ENCODE measurements at places on chromosomes 7 and 10.

DNA sequence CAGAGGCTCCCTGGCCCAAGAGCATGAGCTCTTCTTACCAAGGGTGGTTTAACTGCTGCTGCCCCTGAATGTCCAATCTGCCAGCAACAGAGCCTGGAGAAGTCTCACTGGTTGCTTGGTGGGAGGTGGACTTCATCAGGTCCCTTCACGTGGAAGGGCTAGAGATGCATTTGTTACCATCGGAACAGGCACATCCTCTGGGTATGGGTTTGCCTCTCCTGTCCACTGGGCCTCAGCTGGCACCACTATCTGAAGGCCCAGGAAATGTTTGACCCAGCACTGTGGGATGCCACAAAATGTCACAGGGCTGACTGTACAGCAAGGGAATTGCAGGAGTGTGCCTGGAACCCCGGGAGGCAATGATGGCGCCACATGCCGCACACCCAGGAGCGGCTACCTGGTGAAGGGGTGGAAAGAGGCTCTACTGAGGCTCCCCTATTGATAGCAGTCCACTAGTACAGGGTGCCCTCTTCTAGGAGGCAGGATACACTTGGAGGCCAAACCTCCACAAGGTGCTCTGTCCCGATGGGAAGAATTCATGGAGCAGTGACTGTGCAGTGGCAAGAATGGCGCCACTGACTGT, 603.1 kb upstream of the MGMT start:
- DNase-seq = no peak

DNA sequence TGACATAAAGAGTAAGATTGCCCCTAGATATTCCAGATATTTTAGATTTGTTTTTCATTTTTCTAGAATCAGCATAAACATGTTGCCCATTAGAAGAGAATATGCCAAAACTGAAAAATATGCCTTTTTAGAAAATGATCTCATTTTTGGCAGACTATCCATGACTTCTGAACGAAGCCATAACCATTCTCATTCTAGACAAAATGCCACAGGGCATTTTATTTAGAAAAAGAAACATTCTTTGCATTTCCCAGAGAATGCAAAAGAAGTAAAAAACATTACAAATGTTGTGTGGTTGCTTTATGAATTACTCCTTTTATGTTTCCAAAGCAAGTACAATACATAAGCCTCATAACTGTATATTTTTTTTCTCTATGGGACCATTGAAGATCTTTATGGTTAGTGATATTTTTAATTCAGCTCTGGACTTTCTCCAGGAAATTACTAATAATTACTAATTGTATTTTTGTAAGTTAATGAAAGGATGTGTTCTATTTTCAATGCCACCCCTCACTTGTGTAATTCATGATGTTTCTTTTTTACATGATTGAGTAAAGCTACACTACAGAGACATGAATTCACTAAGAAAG, 109.6 kb upstream of the SEM1 start:
- no peak for DNase-seq

- DNase-seq = no peak
Observed at GRCh38 chr7:45402480-45403218, 171.5 kb upstream of the ADCY1 start.

- DNase-seq = no peak
Observed at GRCh38 chr10:32298075-32298812, 48.7 kb downstream of the EPC1 start.

- no peak for DNase-seq
Observed at GRCh38 chr10:105969884-105970377, 1194.6 kb downstream of the SORCS1 start.

DNA sequence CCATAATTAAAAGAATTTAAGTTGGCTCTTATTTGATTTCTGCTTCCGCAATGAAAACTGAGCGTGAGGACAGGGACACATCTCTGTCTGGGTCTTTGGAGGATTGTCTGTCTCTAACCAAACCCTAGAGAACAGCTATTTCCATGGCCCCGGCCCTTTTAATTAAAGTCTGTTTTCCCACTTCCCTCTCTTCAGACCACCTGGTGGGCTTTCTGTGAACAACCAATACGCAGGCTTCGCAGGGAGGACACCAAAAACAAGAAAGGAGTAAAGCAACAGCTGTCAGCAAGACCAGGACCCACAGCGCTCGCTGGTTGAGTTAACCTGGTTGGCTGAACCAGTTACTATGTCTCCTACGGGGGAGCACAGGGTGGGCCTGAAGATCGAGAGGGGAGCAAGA, 217.1 kb upstream of the FRMD4A start:
- no peak for DNase-seq

GRCh38 chr10:46329690-46330016, 42.9 kb downstream of the ANTXRL start:
- DNase-seq = no peak

- DNase-seq = no peak
Observed at GRCh38 chr10:4652111-4653010, 173.6 kb upstream of the AKR1E2 start.

GRCh38 chr7:144011458-144012230, 11.5 kb downstream of the OR6B1 start:
- DNase-seq = no peak

GRCh38 chr7:131974671-131975070, 418.2 kb upstream of the PODXL start:
- no peak for DNase-seq

- no peak for DNase-seq
Observed at GRCh38 chr7:133763076-133763640, 364.0 kb upstream of the LRGUK start.

DNA sequence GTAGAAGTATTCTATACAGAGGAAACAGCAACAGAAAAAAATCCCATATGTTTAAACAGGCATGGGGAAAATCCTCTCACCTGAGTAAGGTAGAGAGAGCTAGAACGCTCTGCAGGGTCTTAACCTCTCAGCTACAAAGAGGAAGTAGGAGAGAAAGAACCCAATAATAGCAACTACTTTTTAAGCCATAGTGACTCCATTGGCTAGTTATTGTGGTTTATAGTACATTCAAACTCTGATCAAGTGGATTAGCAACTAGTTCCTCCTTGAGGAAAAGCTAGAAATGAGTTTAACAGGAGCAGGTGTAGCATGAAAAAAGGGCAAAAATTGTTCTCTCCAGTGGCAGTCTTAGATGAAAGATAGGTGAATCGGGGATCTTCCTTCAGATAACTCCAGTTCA, 89.7 kb downstream of the HGF start:
- DNase-seq = no peak

- DNase-seq = no peak
Observed at GRCh38 chr7:45869426-45869825, 3.5 kb downstream of the CCDC201 start.

Measured in cortex of kidney (tissue), 1 donor.